ENCODE measurements at places on chromosomes 6 and 20.
A peak's percentile ranks its signal among the peaks of the same experiment; 100 is the strongest.

DNA sequence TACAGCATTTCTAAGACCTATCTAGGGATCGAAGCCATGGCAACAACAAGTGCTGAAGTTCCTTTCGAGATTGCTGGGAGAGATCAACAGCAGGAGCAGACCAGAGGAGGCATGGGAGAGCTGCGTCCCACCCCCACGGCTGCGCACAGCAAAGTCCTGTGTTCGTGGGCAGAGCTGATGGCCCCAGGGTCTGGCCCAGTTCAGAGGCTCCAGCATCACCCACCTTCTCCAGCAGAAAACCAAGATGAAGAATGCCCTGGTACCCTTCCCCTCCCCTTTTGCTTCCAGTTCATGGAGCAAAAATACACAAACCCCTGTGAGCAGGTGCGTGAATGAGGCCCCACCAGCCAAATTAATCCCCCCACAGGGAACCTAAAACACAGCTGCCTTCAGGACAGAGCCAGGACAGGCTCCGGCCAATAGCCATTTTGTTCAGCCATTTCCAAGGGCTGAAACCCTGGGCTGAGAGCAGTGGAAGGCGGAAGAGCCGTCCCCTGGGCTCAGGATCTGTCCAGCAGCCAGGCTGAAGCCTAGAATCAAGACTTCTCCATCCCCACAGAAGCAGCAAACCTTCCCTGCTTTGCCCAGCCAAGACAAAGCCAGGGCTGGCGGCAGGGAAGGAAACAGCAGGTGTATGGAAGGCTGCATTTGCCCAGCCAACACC is 102.8 kb downstream of the PREX1 start:
- no peak for DNase-seq

DNA sequence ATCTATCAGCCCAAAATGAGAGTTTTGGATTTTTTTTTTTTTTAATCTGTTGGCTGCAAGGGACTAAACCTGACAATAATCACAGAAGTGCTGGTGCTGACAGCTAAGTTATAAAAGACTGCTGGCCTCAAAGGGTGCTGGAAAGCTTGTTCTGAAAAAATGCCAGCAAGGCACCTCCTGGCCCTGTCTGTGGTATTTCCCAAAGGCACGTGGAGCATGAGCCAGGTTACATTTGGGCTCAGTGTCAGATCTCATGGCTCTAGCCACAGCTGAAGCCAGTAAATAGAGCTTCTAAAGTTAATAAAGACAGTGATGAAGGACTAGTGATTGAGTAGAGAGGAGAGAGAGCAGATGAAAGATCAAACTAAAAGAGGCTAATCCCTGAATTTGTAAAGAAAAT is 178.9 kb downstream of the FUT9 start:
- DNase-seq: no peak

- peak; percentile 69 for DNase-seq
Measured at GRCh38 chr6:157879873-157880254, 56.8 kb downstream of the SNX9 start.

DNA sequence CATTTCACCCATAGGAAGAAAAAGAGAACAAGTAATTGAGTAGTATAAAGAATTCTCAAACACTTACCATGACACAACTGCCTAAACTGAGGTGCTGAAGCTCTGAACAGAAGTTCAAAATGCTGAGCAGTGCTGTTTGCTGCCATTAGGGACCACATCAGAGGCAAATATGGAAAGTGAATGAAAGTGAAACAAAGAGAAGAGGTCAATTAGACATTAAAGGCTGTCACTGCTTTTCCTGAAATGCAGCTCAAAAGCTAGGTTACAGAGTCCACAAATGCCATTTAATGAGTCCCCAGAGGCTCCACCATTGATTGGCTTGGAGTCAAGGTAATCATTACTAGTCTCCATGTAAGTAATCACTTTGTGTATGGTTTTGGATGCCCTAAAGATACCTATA is 46.1 kb downstream of the POU3F2 start:
- DNase-seq: no peak

GRCh38 chr6:36266913-36267644 is 2.8 kb upstream of the PNPLA1 start:
- peak; percentile 53 for DNase-seq

GRCh38 chr6:82178077-82178758 is 69.3 kb downstream of the IBTK start:
- DNase-seq: no peak

GRCh38 chr6:8983202-8983688 is 547.9 kb upstream of the SLC35B3 start:
- DNase-seq: peak; percentile 45

GRCh38 chr6:121780325-121781321 is 345.2 kb downstream of the GJA1 start:
- no peak for DNase-seq

GRCh38 chr20:18360635-18361034 is 72.3 kb downstream of the ZNF133 start:
- no peak for DNase-seq

DNA sequence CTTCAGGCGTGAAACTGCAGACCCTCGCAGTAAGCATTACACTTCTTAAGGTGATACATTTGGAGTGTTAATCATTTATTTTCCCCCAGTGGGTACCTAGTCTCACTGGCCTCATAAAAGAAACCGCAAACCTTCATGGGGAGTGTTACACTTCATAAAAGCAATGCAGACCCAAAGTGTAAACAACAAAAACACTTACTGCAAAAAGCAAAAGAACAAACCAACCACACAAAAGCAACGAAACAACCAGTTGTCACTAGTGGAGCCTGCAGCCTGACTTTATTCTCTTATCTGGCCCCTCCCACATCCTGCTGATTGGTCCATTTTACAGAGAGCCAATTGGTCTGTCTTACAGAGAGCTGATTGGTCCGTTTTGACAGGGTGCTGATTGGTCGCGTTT is 23.8 kb downstream of the LY86 start:
- DNase-seq: no peak

DNA sequence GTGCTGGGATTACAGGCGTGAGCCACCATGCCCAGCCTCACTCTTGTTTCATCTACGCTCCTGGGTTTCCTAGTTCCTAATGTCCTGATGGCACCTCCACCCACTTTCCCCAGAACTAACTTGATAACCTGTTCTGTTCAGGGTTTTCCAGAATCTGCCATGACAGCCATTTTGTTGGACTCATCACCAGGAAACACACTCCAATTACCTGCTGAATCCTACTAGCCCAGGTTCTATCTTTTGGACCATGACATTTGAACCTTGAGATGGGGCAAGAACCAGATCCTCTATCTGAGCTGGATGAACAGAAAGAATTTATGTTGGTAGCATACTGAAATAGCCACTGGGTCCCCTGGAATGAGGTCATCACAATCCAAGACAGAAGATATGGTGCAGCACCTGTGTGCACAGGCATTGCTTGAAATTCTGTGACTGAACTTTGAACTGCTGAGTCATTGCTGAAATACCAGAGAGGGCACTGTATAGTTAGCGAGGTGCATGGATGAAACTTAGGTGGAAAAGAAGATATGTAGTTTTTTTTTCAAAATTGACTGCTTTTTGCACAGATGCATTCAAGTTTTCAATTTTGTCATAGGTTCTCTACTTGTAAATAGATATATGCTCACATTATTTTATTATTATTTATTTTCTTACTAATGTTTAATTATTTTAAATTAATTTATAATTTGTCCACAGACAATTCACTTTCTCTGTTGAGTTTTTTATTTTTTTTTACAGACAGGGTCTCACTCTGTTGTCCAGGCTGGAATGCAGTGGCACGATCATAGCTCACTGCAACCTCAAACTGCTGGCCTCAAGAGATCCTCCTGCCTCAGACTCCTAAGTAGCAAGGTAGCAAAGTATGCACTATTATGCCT is 42.8 kb upstream of the TASP1 start:
- no peak for DNase-seq

- no peak for DNase-seq
Measured at GRCh38 chr6:149847939-149848267, 16.3 kb downstream of the LRP11 start.

DNA sequence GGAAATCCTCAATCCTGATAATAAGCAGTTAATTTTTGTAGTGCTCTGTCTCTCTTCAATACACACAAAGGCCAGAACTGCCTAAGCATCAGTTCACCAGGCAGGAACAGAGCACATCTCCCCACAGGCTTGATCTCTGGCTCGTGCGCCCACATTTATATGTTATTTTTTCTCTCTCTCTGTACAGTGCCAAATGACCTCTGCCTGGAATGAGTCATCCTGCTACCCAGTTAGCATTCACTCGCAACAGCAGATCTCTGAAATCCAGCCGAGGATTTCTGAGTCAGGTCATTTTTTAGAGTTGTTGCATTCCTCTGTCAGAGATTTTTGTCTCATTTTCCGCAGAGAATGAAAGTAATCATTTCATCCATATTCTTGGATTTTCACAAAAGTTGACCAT is 107.1 kb downstream of the COL12A1 start:
- no peak for DNase-seq

DNA sequence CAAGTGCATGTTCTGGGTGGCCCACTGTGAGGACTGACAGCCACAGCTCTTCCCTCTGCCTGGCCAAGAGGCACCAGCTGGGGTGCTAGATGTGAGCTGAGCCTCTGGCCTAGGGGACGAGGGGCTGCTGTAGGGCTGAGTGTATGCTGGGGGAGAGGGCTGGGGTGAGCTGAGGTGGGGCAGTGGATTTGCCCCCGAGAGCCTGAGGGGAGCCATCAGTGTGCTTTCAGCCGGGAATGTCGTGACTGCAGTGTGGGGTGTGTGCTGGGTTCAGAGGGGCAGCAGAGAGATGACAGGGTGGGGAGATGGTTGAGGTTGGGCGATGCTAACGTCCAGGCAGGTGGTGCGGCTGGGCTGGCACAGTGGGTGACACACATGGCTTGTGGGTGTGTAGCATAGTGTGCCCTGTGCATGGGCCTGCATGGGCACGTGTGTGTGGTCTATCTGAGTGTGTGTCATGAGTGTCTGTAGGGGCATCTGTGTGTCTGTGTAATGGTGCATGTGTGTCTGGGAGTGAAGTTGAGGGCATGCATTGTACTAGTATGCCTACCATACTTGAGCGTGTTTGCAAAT is 46.0 kb upstream of the BLCAP start:
- no peak for DNase-seq

- no peak for DNase-seq
Measured at GRCh38 chr6:146847426-146847825, 248.7 kb downstream of the ADGB start.

DNA sequence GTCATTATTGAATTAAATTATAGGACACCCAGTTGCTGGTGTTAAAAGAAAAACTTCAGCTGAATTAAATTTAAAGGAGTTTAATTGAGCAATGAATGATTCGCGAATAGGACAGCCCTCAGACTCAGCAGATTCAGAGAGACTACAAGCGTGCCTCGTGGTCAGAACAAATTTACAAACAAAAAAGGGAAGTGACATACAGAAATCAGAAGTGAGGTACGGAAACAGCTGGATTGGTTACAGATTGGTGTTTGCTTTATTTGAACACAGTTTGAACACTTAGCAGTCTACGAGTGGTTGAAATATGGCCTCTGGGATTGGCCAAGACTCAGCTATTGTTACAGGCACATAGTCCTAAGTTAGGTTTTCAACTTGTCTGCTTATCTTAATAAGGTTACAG is 25.8 kb upstream of the TNFRSF21 start:
- peak; percentile 7 for DNase-seq

- DNase-seq: peak; percentile 1
Measured at GRCh38 chr6:43838276-43839036, 68.4 kb downstream of the VEGFA start.

DNA sequence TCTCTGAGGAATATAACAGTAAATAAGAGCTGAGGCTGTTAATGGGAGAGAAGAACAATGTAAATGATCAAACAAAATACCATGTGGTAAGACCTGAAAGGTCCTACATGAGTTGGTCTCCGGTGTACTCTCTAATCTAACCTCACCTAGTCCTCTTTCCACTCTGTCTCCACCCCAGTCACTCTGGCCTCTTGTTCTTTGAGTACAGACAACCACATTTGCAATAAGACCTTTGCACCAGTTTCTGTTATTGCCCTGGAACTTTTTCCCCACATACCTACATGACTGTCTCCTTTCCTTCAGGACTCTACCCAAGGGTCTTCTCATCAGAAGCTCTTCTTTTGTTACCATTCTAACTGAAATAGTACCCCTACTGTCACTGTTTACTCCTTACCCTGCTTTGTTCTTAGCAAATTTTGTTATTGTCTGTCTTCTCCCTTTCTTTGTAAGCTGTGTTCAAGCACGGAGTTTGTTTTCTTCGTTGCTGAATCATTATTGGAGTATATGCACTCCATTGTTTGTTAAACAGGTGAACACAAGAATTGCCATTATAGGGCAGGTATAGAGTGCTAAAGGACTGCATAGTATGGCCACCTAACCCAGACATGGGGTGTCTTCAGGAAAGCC is 37.3 kb downstream of the MAPK14 start:
- DNase-seq: no peak

DNA sequence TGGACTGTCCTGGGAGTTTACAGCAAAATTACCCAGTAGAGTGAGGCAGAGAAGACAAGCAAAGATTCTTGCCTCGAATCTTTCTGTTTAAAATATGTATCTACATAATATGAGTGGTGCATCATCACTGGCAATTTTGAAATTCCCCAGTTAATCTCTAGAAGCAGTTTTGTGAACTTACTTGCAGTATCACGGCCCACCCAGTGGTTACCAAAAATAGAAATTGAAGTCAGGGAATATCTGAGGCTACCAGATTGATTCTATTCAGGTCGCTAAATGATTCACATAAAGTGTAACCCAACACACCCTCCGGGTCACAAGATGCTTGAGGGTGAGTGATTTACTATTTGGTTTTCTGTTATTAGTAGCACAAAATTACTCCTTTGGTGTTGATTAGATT is 111.9 kb downstream of the PPP1R14C start:
- peak; percentile 38 for DNase-seq

- no peak for DNase-seq
Measured at GRCh38 chr6:141041596-141042087, 1091.1 kb upstream of the GJE1 start.

DNA sequence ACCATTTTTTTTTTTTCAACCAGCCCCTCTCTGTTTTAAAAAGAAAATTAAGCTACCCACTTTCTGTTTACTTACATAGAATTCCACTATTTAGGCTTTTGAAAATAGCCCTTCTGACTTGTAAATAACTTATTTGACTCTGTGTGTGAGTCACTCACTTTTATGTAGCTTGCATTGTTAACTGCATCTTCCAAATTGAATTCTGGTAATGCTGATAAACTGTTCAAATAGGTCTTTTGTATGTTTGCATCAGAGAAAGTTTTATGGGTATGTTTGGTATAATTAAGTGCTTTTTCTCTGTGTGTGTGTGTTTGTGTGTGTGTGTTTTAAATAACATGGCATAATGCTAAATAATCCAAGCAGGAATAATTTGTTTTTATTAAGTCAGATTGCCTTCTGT is 360.1 kb downstream of the PLCB1 start:
- no peak for DNase-seq

GRCh38 chr20:62269871-62270270 is 31.6 kb downstream of the OSBPL2 start:
- no peak for DNase-seq

DNA sequence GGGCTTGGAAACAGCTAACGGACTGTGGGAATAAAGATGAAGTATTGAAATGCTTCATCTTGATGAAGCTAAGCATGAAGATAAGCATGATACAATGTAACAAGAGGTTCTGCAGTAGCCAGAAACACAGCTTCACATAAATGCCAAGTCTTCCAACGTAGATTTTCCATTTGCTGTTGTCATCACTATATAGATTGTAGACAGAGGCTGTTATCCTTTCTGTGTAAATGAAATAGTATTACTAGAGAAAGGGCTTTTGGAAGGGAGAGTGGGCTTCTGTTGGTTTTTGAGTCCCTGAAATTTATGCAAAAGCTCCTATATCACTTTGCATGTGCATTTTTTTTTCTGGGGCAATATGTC is 649.0 kb downstream of the RNF144B start:
- no peak for DNase-seq
